ENCODE measurements at places on chromosomes 11 and 22.
A peak's percentile ranks its signal among the peaks of the same experiment; 100 is the strongest.

GRCh38 chr11:62545437-62546243 is 966 bp downstream of the AHNAK start:
- DNase-seq: peak; percentile 94

DNA sequence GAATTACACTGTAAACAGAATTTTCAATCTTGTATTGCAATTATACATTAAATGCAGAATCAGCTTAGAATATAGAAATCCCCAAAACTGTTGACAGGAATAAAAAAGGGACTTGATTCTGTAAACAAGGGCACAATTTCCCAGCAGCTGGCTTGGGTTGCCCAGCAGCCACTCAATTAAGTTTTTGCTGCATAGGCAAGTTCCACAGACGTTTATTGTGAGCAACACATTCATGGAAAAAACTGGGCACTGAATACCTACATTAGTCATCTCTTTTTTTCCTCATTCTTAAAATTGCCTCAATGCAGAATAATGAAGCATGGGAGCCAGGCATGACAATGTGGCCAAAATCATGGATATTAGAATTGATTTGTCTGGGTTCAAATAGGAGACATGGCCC is 421.8 kb upstream of the ANO5 start:
- DNase-seq: no peak

- DNase-seq: no peak
Measured at GRCh38 chr22:36452250-36452977, 29.0 kb downstream of the TXN2 start.

- DNase-seq: peak; percentile 58
Measured at GRCh38 chr22:46052801-46053562, 76.0 kb upstream of the WNT7B start.

DNA sequence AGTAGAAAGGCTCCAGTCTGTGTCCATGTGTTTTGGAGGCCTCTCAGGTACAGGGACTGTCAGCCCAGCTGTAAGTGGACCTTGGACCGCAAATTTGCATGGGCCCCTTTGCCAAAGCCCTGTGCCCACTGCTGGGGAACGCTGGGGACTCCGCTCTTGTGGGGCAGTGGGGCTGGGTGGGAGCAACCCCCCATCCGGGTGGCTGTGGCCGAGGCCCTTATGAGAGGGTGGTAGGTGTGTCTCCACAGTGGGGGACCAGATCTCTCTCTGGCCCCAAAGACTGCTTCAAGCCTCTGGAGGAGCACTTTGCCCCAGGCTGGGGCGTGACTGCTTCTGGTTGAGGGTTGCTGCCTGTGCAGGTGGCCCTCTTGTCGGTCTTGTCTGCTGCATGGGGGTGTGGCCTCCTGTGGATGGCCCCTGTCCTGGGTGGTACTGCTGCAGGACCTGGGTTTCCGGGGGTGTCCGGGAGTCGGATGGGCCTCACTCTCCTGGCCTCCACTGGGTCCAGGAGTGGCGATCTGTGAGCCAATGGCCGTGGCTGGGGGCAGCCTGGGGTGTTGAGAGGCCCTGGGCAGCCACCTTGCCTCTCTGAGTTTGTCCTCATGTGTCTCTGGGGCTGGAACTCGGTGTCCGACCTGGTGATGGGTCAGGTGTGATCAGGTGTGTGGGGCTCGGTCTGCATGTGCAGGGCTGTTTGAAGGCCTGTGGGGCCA is 15.9 kb downstream of the KCNQ1 start:
- no peak for DNase-seq

GRCh38 chr11:119372260-119373058 is 9.0 kb downstream of the USP2 start:
- DNase-seq: no peak

DNA sequence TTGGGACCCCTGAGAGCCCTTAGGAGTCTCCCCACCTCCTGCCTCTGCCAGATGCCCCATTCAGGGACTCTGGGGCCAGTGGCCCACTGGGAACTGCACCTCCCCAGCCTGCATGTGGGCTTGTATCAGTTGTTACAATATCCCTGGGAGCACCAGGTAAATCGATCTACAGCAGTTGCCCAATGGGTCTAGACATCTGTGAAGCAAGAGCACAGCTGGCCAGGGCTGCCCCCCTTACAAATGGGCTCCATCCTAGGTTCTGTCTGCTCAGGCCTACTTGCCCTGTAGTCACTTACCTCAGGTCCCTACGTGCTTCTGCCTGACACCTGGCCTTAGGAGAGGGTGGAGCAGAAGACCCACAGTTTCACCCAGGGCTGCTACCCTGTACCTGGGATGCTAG is 62.7 kb downstream of the HIRA start:
- DNase-seq: no peak

GRCh38 chr11:46649180-46649738 is 31.9 kb downstream of the ATG13 start:
- DNase-seq: peak; percentile 97

DNA sequence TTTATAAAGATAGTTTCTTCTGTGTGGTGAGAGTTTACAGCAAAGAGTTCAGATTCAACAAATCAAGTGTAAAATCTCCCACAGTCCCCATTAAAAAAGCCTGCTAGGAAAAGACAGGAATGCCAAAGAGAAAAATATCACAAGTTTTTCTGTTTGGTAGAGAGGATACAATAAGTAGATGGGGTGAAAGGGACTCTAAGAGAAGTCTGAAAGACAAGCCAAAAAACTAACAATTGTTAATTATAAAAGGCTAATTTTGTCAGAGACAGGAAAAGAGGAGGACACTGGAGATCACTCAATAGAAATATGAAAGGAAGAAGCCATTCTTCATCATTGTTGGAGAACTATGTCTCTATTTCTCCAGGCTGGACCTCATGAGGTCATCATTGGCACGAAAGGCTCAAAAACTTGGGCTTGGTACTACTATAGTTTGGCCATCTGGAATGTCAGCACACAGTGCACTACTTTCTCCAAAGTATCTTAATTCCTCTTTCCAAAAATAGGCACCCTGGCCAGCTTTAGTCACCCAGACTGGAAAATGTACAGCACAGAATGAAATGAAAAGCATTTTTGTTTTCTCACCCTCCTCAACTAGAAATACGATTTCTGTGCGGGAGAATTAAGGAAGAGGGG is 531 bp upstream of the SOX6 start:
- DNase-seq: no peak

Data from cardiac fibroblast (primary cell).